Inflammatory macrophage (primary cell): ENCODE measurements at places on chromosomes 16 and 17.

DNA sequence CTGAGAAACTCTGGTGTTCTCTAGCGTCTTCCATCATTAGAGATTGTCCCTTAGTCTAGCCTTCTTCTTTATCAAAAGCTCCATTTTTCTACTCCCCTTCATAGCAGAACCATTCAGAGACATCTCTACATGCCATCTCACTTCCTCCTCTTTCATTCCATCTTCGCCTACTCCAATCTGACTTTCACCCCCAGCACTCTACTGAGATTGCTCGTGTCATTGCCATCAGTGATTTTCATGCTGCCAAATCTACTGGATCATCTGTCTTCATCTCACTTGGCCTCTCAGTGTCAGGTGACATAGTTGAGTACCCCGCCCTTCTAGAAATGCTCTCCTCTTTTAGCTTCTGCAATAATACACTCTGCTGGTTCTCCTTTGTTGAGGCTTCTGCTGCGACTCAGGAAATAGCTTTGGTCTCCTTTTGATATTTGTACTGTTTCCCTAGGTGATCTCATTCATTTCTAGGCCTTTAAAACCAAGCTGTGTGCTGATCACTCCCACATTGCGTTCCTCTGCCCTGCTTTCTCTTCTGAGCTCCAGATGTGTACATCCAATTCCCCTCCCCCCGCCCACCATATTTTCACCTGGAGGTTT is 119.1 kb downstream of the FTO start:
- peak; percentile 25 for DNase-seq

GRCh38 chr16:12535535-12536411 is 267.9 kb downstream of the CPPED1 start:
- DNase-seq = no peak

DNA sequence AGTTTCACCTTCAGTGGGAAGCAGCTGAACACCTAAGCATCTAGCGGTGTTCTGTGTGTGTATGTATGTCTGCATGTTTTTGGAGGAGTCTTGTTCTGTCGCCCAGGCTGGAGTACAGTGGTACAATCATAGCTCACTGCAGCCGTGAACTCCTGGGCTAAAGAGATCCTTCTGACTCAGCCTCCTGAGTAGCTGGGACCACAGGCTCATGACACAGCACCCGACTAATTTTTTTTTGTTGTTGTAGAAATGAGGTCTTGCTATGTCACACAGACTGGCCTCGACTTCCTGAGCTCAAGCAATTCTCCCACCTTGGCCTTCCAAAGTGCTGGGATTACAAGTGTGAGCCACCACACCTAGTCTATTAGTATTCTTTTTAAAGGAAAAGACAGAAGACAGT is 30.2 kb upstream of the FAAP100 start:
- no peak for DNase-seq

DNA sequence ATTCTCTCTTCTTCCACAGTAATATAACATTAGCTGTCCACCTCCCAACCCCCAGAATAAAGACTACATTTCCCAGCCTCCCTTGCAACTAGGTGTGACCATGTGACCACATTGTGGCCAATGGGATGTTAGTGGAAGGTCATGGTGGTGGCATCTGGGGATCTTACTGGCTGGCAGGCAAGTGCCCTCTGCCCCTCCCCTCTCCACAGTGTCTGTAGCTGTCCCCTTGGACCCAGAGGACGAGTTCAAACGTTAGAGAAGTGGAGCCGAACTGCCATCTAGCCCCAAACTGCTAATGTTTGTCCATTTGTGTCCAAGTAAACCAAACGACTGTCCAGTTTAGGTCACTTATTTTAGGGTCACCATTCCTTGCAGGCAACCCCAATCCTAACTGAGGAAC is 26.6 kb upstream of the KCNG4 start:
- peak; percentile 40 for DNase-seq

DNA sequence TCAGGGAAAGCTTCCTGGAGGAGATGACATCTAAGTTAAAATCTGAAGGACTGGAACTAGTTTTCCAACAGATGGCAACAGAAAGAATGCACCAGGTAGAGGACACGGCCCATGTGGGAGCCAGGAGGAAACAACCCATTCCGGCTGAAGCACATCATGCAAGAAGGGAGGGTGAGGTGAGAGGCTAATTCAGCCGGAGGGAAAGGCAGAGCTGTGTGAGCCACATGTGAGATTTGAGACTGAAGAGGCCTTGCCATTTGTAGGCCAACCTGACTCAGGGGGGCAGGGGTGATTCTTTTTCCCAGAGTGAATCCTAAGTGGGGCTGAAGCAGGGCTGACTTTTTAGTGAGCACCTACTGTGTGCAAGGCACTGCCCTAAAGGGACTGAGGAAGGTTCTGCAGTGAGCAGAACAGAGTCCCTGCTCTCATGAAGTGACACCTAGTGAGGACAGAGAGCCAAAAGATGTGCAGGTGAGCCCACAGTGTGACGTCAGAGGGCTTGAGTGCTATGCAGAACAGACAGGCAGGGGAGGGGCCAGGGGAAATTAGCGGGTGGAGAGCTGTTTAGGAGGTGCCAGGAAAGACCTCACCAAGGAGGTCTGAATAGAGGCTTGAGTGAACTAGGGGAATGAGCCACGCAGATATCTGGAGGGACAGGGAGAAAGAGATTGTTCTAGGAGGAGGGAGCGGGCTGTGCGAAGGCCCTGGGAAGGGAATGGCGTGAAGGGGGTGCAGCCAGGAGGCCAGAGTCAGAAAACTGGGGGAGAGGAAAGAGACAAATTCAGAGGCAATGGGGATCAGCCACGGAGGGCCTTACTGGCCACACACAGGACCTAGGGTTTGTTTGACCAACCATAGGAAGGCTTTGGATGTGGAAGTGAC is 19.8 kb upstream of the IL21R start:
- DNase-seq = no peak

DNA sequence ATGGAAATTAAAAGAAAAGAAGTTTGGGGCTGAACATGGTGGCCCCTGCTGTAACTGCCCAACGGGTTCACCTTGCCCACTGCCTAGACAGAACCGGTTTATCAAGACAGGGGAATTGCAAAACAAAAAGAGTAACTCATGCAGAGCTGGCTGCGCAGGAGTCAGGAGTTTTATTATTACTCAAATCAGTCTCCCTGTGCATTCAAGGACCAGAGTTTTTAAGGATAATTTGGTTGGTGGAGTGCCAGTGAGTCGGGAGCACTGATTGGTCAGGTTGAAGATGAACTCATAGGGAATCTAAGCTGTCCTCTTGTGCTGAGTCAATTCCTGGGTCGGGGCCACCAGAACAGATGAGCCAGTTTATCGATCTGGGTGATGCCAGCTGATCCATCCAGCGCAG is 4.4 kb upstream of the SCPEP1 start:
- no peak for DNase-seq
